RPMI8226 (cell line): ENCODE measurements at places on chromosomes 1 and 21.

GRCh38 chr1:42815941-42816584, 859 bp upstream of the ERMAP start:
- no peak for DNase-seq

GRCh38 chr1:232483826-232484225, 146.1 kb downstream of the SIPA1L2 start:
- no peak for DNase-seq

DNA sequence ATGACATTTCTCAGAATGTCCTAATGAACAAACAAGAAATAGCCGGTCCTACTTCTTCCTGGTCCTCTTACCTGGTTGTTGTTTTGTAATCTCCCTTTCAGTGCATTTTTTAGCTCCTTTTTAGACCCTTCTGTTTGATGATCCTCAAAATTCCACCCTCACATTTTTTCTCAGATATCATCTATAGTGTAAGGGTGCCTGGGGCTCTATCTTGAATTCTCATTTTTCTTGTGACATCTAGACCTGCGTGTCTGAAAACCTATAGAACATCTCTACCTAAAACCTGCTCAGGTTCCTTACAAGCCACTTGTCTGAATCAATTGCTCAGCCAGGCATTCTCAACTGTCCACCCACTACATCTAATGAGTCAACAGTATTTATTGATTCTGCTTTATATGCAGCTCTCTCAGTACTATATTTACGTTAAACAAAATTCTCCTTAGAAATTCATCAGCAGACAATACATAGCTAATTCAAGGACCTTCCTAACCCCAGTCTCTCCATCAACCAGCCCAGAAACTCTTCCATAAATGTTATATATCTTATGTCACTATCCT, 36.5 kb upstream of the USH2A start:
- no peak for DNase-seq

GRCh38 chr21:40634141-40634540, 212.8 kb downstream of the DSCAM start:
- no peak for DNase-seq

- no peak for DNase-seq
These were observed 13.5 kb upstream of the FOXJ3 start for GRCh38 chr1:42348498-42348897.

- no peak for DNase-seq
These were observed 656.1 kb upstream of the ADGRL4 start for GRCh38 chr1:79662596-79662995.

- no peak for DNase-seq
These were observed 364.7 kb downstream of the SMYD3 start for GRCh38 chr1:246142320-246142893.

- no peak for DNase-seq
These were observed 4.7 kb upstream of the CD160 start for GRCh38 chr1:145714524-145715111.

GRCh38 chr1:94636624-94637023, 95.1 kb upstream of the F3 start:
- no peak for DNase-seq
